ENCODE measurements at places on chromosomes 7 and 10. TPM values are rescaled to one million over a fixed set of nuclear protein-coding genes. Genes with fewer than 3 reads are reported as not detected.

VSTM4 gene
- total RNA-seq, result 26.0 TPM

ACSL5 gene
- 11.4 TPM for total RNA-seq

ANKRD2 gene
- 1.9 TPM for total RNA-seq

DNA sequence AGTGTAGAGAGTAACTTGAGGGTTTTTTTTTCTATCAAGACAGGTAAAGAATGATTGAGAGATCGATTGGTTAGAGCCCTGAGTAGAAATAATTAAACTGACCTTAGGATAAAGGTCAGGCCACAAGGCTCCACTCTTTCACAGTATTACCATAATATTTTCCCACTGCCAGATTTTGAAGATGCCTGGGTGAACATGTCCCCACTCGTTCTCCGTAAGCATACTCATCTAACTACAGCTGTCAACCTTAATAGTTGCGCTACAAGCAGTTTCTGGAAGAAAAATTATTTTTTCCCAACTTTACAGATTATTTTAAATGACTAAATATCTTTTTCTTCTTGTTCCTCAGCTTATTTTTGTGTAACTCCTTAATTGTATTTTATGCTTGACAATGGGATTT, 203.2 kb upstream of the LRGUK start:
- DNase-seq, result no peak
- no peak overlapping the region for H3K27ac ChIP-seq
- no peaks in the 10 kb centered on the region for H3K36me3 ChIP-seq
- no peaks in the 10 kb centered on the region for H3K27me3 ChIP-seq
- no peak overlapping the region for H3K4me3 ChIP-seq
- no peaks in the 10 kb centered on the region for H3K4me1 ChIP-seq

DNA sequence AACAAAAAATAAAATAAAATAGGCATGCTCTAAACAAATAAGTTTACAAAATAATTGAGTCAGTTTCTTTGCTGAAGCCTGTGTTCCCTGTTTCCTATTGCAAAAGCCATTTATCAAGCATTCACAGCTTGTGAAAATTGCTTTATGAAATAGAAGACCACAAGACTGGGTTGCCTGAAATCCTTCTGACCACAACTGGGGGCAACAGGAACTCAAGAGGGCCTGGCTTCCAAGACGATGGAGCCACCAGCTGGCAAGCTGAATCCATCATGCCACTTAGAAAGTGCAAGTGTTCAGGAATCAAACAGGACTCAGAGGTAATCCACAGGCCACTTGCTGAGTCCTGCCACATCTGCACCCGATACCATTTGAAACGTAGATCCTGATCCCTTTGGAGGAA, 752 bp upstream of the ABCA13 start:
- no peak overlapping the region for H3K4me3 ChIP-seq
- no peaks in the 10 kb centered on the region for H3K27me3 ChIP-seq
- H3K36me3 ChIP-seq, result no peaks in the 10 kb centered on the region
- no peak for DNase-seq
- H3K4me1 ChIP-seq, result no peaks in the 10 kb centered on the region
- H3K27ac ChIP-seq, result no peak overlapping the region

DNA sequence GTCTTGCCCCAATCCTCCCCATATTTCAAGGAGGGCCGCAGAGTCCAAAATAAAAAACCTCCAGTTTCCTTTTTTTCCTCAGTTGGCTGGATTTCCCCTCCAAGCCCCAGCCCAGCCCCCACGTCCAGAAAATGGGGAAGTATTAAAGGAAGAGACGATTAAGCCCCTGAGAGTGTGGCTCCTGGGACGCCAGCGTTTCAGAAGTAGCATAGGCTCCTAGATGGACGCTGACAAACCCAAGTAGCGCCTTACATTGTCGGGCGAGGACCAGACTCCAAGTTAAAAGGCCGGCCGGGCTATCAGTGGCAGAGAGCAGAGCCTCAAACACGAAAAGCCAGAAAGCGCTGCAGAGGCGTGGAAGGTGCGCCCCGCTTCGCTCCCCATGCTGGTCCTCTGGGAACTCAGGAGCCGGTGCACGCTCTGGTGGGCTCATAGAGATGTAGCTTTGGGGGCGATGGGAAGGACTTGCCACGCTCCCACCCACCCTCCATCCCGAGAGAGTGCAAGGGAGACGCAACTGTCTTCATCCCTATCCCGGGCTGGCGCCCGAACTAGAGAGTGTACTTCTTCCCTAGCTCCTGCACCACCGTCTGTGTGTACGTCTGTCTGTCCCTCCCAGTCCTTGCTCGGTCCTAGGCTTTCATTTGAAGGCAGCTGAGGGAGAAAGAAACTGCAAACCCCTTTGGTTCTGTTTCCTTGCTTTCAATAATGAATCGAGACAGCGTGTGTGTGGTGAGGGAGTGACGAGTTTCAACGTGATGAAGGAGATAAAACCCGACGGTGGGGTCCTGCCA, 6.3 kb upstream of the EMX2 start:
- no peak overlapping the region for H3K27ac ChIP-seq
- H3K4me1 ChIP-seq, result peaks cover 15% of the 10 kb centered on the region
- DNase-seq, result no peak

DNA sequence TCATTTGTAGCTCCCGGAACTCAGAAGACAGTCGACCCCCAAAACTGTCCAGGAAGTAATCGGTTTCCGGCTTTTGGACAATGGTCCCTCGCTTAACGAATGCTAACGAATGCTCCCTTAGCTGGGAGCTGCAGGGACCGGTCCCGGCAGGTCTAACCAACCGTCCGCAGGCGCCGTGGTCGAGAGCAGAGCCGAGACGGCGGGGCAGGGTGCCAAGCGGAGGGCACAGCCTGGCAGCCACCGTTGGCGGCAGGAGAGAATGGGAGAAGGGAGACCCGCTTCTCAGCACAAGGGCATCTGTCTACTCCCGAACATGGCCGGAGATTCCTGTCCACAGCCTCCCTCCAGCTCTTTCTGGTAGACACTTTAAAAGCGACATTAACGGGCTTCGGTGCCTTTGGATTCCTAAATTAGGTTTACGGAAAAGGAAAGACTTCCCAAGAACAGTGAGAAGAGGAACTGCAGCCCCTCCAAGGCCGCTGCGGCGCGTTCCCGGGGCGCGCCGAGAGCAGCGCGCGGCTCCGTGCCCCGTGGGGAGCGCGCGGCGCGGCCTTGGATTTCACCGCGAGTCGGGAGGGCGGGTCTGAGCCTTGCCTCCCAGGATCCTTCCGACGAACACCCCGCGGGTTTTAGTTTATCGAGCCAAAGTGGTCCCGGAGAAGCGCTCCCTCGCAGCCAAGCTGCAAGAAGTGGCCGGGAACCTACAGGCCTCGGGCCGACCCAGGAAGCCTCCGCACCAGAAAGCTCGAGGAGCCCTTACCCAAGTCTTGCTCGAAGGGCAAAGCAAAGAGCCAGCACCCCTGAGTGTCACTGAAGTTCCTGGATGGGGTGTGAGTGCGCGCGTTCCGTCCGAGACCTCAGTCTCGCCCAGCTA, 3.6 kb upstream of the TBX20 start:
- peak; percentile 19 for DNase-seq
- no peaks in the 10 kb centered on the region for H3K36me3 ChIP-seq
- no peaks in the 10 kb centered on the region for H3K4me1 ChIP-seq
- H3K27ac ChIP-seq, result no peak overlapping the region
- no peaks in the 10 kb centered on the region for H3K27me3 ChIP-seq
- peak overlapping the region; percentile 12 for H3K4me3 ChIP-seq

- H3K27me3 ChIP-seq, result no peaks in the 10 kb centered on the region
- H3K27ac ChIP-seq, result no peak overlapping the region
- H3K4me3 ChIP-seq, result no peak overlapping the region
These were observed 66.9 kb upstream of the AFAP1L2 start for GRCh38 chr10:114470956-114471905.

Measured in testis (tissue), 5 donors.